Cerebellar nuclear complex (tissue), 1 donor: ENCODE measurements at places on chromosomes 2 and 18.

DNA sequence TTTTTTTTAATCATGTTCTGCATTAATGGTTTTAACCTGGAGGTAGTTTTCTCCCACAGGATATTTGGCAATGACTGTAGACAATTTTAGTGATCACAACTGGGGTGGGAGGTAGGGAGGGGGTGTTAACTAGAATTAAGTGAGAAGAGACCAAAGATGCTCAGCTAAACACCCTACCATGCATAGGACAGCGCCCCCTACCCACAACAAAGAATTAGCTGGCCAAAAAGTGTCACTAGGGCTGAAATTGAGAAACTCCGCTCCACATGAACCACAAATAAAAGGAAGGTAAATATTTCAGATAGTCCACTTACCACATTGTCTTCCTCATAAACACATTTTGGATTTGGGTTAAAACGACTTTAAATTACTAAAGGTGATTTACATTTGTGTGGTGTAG lies 942.6 kb downstream of the SUCLG1 start:
- DNase-seq = no peak

- DNase-seq = no peak
Measured at GRCh38 chr2:198135481-198135934, 331.1 kb downstream of the PLCL1 start.

GRCh38 chr2:231355508-231356465 lies 39.7 kb upstream of the B3GNT7 start:
- no peak for DNase-seq

DNA sequence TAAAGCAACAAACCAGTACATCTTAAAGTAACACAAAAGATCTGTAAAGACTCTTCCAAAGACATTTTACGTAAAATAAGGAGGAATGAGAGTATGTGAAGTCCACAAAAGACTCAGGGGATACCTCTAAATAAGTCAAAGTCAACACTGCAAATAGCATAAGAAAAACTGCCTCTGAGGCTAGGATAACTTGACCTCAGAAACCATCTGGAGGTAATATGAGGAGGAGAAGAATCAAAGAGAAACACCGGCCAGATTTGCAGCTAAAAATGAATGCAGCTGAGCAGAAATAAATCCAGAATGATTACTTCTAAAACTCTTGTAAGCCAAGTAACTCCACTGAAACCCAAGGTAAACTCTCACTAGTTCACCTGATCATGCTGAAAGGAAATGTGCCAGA lies 52.2 kb upstream of the ERMN start:
- no peak for DNase-seq

- no peak for DNase-seq
Measured at GRCh38 chr2:71803398-71803797, 344.3 kb downstream of the CYP26B1 start.

DNA sequence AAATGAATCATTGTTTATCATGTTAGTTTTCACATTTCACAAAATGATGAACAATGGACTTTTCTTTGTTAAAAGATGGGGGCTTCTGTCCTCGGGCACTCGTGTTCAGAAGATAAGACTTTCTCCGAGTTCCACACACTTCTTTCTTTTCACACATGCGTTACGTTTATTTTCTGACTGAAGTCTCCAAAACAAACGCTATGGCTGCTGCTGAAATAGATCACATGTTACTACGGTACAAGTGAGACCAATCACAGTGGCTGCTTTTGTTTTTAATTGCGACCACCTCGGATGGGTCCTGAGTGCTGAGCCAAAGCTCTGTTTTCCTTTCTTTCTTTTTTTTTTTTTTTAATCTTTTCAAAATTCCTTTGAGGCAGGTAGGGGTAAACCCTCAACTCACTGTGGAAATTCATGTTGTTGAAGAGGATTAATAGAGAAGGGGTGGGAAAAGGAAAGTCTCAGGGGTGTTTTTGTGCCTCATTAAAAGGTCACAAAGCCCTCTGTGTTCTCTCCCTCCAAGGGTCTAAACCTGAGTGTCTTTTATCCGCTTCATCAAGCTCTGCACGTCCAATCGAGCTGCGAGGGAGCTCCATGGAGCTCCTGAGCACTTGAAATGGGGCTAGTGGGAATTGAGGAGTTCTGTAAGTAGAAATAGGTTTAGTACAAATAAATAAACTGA lies 48.2 kb downstream of the ARL4C start:
- DNase-seq = no peak

- DNase-seq = no peak
Measured at GRCh38 chr2:70043252-70043875, 43.9 kb upstream of the PCBP1 start.

DNA sequence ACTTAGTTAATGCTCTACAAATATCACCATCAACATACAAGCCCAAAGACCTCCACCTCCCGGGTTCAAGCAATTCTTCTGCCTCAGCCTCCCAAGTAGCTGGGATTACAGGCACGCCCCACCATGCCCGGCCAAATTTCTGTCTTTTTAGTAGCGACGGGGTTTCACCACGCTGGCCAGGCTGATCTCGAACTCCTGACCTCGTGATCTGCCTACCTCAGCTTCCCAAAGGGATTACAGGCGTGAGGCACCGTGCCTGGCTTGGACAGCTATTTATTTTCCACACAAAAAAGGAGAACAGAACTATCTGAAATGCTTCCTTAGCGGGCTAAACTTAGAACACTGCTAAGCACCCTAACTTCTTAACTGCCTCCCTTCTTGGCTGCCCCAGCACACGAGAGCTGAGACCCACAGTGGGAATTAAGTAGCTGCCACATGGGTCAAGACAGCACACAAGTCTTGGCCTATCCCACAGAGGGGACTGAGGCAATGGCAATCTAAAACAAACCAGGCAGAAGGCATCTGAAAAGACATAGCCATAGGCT lies 24.8 kb downstream of the CYTIP start:
- no peak for DNase-seq

DNA sequence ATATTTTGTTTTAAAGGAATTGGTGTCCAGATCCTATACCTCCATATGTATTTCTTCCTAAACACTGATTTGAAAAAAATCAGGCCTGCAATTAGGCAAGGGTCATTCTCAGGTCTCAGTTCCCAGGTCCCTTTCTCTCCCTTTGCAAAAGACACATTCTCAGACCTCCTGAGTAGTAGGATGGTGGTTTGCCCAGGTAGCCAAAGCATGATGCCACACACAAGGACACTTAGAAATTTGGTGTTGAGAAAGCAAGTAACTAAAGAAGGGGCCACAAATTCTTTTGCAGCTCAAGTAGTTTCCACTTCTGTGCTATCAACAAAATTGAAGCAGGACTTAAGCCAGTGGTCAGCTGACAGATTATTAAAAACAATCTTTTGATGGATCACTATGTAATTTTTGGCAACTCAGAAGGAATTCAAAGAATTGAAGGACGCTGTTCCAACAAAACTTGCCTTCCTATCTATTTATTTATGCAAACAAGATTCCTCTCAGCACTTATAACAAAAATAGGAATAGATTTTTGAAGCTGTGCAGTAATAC lies 6.6 kb upstream of the MYO5B start:
- DNase-seq = no peak

DNA sequence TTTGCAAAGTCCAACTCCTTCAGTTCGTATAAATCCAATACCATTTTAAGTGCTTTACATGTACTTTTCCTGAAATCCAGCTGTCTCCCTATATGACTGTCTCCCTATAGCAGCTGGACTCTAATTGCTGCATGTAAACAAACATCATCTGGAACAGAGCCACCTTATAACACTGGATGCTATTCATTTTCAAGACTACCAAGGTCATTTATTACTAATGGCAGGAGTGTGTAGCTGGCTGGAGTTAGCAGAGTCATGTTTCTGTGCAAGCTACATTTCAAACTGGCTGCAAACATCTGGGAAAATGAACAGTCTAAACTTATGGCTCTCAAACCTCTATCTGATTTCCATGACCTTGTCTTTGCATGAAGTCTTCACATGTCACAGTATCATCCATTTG lies 575.2 kb downstream of the PIK3C3 start:
- no peak for DNase-seq

GRCh38 chr2:193988784-193989183 lies 1668.2 kb upstream of the SLC39A10 start:
- DNase-seq = no peak
